ENCODE measurements at places on chromosomes 5 and 9. TPM values are rescaled to one million over a fixed set of nuclear protein-coding genes. Genes with fewer than 3 reads are reported as not detected.

DNA sequence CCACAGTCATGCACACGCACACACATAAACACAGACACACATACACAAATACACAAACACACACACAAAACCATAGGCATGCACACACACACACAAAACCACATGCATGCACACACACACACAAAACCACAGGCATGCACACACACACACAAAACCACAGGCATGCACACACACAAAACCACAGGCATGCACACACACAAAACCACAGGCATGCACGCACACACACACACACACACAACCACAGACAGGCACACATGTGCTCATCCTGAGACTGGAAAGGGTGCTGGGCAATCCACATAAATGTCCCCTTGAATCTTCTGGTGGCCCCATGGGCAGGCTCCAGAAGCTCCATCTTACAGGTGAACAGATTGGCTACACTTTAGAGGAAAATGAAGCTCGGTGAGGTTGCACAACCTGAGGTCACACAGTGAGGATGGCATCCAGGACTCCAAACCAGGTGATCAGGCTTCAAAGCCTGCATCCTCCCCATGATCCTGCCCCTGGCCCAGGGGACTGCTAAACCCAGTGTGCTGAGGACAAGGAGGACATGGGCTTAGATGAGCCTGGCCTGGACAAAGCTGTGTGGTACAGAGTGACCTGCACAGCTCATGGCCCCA is 144.8 kb downstream of the GADD45G start:
- no peak for DNase-seq

GRCh38 chr9:87677776-87678587 is 47.9 kb upstream of the CTSL start:
- DNase-seq: no peak

Gene NRARP
- total RNA-seq: 15.6 TPM

DNA sequence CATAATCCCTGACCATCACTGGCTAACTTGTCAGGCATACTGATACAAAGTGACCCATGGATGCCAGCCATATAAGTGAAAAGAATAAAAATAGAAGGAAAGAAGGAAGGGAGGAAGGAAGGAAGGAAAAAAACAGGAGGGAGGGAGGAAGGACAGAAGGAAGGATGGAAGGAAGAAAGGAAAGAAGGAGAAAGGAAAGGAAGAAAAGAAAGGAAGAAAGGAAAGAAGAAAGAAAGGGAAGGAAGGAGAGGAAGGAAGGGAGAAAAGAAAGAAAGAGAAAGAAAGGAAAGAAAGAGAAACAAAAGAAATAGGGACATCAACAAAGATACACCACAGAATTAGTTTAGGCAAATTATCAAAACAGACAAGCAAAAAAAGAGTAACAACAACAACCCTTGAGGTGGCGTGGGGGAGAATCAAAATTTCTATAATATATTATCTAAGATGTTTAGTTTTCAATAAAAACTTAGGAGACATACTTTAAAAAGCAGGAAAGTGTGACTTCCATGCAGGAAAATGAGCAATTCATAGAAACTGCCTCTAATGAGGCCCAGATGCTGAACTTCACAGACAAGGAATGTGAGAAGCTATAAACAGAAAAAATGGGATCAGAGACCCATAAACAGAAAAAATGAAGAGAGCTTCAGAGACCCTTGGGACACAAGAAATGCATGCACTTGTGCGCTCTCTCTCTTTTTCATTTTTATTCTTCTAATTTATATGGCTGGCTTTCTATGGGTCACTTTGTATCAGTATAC is 96.1 kb upstream of the NFIL3 start:
- DNase-seq: no peak

Gene GDNF
- not detected for total RNA-seq

- no peak for DNase-seq
Measured at GRCh38 chr5:10201223-10201868, 48.3 kb downstream of the ATPSCKMT start.

Gene SLC22A5
- total RNA-seq: 6.3 TPM

DNA sequence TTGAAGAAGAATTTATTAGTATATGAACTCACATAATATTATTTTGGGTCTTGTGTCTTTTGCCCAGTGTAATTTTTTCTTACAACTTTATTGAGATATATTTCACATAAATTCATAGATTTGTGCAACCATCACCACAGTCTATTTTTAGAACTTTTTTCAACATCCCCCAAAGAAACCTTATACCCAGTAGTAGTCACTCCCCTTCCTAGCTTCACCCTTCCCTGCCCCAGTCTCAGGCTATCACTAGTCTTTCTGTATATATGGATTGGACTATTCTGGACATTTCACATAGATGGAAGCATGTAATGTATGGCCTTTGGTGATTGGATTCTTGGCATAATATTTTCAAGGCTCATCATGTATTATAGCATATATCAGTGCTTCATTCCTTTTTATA is 67.8 kb downstream of the MAN2A1 start:
- DNase-seq: no peak
